ENCODE measurements at places on chromosomes 7 and 10. TPM values are rescaled to one million over a fixed set of nuclear protein-coding genes. Genes with fewer than 3 reads are reported as not detected.

HPS1 gene
- 72.4 TPM for total RNA-seq

ARHGEF35 gene
- 8.6 TPM for total RNA-seq

XPNPEP1 gene
- 50.1 TPM for total RNA-seq

PLXNA4 gene
- 13.6 TPM for total RNA-seq

FAM13C gene
- 10.1 TPM for total RNA-seq

DNA sequence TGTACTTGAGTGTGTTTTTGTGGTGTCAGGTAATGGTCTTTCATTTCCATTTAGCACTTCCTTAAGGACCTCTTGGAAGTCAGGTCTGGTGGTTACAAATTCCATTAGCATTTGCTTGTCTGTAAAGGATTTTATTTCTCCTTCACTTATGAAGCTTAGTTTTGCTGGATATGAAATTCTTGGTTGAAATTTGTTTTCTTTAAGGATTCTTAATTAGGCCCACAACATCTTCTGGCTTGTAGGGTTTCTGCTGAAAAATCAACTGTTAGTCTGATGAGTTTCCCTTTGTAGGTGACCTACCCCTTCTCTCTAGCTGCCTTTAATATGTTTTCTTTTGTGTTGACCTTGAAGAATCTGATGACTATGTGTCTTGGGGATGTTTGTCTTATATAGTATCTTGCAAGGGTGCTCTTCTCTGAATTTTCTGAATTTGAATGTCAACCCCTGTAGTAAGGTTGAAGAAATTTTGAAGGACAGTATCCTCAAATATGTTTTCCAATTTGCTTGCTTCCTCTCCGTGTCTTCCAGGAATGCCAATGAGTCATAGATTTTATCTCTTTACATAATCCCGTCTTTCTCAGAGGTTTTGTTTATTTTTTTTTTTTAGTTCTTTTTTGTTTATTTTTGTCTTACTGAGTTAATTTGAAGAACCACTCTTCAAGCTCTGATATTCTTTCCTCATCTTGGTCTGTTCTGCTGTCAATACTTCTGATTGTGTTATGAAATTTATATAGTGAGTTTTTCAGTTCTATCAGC is 70.2 kb downstream of the SLC39A12 start:
- H3K36me3 ChIP-seq, result no peaks in the 10 kb centered on the region
- DNase-seq, result no peak
- no peak overlapping the region for H3K4me3 ChIP-seq
- H3K4me1 ChIP-seq, result no peaks in the 10 kb centered on the region
- H3K27me3 ChIP-seq, result no peaks in the 10 kb centered on the region

DNA sequence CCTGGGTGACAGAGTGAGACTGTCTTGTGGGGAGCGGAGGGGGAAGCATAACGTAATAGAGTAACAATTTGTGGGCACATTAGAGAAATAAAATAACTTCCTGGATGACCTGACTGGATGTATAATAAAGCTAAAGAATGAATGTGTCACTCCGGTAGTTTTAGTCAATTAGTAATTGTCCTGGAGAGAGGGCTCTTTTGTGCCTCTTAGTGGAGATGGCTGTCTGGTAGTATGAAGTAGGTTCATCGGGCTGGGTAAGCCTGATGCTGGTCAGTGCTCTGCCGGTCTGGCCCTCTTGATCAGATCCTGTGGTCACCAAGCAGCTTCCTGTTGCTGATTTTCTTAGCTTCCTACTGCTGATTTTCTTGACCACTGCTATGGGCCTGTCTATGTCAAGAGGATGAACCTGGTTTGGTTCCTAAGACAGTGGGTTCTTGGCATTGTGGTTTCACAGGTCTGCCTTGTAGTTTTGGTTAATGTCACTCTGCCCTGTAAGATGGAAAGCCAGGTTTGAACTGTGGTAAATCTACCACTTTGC is 34.1 kb downstream of the ZRANB1 start:
- peak overlapping the region; percentile 54 for H3K27ac ChIP-seq
- DNase-seq, result no peak
- peaks cover 27% of the 10 kb centered on the region for H3K36me3 ChIP-seq
- peaks cover 13% of the 10 kb centered on the region for H3K4me1 ChIP-seq
- no peak overlapping the region for H3K4me3 ChIP-seq

- H3K27me3 ChIP-seq, result no peaks in the 10 kb centered on the region
- no peaks in the 10 kb centered on the region for H3K36me3 ChIP-seq
- H3K4me3 ChIP-seq, result peak overlapping the region; percentile 69
- H3K27ac ChIP-seq, result peak overlapping the region; percentile 87
Observed at GRCh38 chr7:2409745-2410414, 6.5 kb downstream of the CHST12 start.

GRCh38 chr10:17199351-17199804 is 2.1 kb downstream of the TRDMT1 start:
- H3K27me3 ChIP-seq, result no peaks in the 10 kb centered on the region
- H3K27ac ChIP-seq, result peak overlapping the region; percentile 87
- H3K4me1 ChIP-seq, result peaks cover 56% of the 10 kb centered on the region
- H3K4me3 ChIP-seq, result peak overlapping the region; percentile 90

Measured in type B pancreatic cell (in vitro differentiated cells).